ENCODE measurements at places on chromosomes 3 and 15.
A peak's percentile ranks its signal among the peaks of the same experiment; 100 is the strongest.

- DNase-seq = no peak
These were observed 23.2 kb upstream of the LCTL start for GRCh38 chr15:66588971-66589370.

DNA sequence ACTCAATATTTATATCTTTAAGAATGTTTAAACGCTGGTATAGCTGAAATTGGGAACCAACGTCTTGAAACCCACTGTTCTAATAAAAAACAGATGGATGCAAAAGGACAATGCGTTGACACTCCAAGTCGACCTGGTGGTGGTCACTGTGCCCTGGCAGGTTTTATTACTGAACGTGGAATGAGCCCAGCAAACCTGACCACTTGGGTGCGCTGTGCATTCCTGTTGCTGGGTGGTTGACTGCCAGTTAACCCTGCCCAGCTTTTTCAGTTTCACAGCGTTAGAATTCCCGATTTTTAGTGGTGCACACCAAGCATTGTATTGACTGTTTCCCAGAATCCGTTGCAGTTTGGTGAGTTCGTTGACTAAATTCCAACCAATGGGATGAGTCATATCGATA lies 384.4 kb downstream of the OCA2 start:
- no peak for DNase-seq

- DNase-seq = peak; percentile 67
These were observed 97.7 kb upstream of the ATP2B2 start for GRCh38 chr3:10602769-10603768.

DNA sequence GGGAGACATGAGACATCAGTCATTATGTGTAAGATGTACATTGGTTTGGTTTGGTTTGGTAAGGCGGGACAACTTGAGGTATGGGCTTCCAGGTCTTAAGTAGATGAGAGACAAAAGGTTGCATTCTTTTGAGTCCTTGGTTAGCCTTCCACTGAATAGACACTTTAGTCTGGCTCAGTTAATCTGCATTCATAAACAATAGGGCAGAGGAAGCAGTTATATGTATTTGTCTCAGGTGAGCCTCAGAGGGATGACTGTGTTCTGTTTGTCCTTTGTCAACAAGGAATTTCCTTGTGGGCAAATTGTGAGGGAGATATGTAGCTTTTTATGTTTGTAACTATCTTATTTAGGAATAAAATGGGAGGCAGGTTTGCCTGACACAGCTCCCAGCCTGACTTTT lies 50.4 kb downstream of the TCF12 start:
- DNase-seq = no peak

DNA sequence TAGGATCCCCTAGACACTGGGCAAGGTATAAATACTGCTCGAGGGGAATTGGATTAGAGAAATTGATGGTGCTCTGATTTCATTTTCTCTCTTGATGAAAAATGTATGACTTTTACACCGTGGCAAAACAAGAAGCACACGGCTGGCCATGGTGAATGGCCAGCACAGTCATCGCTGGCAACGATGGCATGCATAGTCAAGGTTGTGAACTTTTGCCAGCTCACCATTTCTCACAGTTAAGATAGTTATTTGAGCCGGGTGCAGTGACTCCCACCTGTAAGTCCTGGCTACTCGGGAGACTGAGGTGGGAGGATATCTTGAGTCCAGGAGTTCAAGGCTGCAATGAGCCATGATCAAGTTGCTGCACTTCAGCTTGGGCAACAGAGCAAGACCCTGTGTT lies 95.4 kb downstream of the HMG20A start:
- DNase-seq = no peak

DNA sequence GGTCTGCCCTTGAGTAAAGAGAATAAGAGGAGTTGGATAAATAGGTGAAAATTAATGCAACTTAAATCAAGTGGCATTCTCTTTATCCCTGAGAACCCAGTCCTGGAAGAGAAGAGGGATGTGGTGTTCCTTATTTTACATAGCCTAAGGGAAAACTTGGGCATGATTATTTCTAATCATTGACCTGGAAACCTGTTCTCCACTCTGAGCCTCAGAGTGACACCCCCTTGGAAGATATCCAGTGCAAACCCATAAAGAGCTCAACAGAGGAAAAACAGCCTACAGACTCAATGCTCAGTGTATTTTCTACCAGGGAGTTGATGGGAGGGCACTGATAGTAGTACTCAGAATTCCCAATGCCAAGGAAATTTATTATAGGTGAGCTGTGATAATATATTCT lies 22.0 kb downstream of the SLC15A2 start:
- no peak for DNase-seq

DNA sequence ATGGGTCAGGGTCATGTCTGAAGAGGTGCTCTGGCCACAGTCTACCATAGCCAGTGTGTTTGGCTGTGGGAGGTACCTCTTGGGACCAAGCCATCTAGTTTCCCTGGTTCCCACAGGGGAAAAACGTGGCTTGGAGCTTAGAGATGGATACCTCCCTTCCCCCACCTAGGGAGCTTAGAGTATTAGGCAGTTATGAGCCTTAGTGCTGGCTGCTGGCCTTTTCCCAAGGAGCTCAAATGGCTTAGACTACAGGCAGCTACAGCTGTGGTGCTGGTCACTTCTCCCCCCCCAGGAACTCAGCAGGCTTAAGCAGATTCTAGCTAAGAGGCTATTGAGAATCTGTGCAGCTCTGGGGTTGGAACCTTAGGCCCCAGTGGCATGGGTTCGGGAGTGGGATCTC lies 591.2 kb downstream of the NSUN3 start:
- DNase-seq = no peak

DNA sequence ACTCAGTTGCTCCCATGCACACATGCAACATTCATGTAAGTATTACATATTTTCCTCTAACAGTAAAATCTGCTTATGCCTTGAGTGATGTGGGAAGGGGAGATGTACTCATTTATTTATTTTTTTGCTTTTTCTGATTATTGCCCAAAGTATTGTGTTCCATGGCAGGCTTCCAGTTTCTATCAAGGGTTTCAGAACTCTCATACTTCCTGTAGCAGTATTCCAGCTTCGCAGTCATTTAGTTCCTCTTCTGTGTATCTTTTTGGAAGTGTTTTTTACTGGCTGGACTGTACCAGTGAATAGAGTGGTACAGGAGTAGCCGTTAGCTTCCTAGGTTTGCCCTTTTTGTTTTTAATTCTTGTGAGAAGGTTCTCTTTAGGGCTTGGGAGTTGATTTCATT lies 26.9 kb downstream of the RAB11A start:
- DNase-seq = no peak

GRCh38 chr3:37384117-37384516 lies 209.7 kb upstream of the LRRFIP2 start:
- no peak for DNase-seq

DNA sequence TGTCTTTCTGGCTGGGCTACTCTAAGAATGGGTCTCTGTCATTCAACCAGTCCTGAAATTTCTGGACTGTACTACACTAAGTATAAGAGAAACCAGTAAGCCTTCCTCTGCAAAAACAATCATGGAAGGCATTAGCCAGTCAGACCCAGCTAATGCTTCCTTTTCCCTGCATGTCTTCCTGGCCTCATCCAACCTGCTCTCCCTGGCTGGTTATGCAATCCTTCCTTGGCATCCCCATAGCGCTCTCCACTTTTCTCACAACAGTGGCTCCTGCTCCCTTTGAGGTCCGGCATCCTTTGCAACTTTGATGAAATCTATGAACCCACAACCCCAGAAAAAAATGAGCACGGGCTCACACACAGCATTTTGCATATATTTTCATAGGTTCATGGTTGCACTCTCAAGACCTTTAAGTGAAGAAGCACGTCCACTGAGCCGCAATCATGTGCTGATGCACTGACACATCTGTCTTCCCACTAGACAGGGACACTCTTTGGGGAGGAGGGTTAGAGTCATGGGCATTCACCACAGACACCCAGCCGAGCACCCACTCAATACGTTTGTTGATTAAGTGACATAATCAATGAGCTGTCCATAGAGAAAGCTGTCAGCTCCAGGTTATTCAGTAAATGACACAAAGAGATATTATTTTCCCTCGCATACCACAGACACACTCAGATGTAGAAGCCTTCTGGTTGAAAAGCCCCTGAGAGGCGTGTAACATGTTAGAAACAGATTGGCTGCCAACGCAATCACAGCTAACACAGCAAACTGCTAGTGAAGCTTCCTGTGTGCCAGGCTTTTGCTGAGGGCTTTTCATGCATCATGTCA lies 66.7 kb downstream of the PLD1 start:
- DNase-seq = no peak

GRCh38 chr15:100672959-100673358 lies 70.6 kb downstream of the ASB7 start:
- DNase-seq = no peak

- no peak for DNase-seq
These were observed 252.2 kb downstream of the SHQ1 start for GRCh38 chr3:72595927-72596610.

GRCh38 chr3:51815614-51816013 lies 36.6 kb upstream of the IQCF6 start:
- DNase-seq = no peak

DNA sequence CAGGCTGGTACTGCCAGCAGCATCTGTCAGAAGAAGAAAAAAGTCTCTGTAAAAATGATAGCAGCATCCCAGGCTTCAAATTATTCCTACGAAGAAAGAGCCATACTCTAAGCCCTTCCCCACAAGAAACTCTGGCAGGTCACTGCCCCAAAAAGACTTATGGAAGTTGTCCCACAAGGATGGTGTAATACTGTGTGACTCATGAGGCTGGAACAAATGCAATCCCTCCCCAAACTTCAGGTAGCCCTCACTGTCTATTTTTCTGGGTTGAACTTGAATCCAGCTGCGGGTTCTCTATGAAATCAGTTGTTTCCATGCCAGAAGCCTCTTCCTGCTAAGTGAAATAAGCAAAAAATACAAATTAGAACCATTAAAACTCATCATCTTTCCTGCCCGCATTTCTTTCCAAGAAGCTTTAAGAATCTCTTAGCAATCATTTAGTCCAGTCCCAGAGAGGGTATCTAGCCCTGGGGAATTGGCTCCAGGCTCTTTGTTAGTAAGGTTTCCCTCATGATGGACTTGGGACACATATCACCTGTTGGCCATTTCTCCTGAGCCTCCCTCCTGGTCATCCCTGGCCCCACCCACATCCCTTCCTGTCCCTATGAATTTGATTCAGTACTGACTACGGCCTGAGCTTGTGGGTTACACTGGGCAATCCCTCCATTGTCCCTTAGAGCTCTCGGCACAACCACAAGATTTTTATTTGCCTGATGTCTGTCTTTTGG lies 51.7 kb downstream of the FAM174B start:
- no peak for DNase-seq

DNA sequence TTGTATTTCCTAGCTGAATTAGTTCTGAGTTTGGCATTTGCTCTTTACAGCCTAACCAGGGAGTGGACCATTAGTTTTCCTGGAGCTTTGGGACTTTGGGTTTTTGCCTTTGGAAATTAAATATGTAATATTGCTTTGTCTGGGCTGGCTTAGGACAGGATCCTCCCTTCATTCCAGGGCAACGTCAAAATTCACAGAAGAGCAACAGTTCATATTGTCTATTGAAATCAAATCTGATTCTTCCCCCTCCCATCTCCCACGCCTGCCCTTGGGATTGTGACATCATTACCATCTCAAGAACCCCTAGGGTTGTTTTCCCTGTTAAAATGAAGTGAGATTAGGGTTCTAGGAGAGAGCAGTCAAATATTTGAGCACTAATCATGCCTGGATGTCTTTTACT lies 194.1 kb downstream of the ROBO2 start:
- no peak for DNase-seq

DNA sequence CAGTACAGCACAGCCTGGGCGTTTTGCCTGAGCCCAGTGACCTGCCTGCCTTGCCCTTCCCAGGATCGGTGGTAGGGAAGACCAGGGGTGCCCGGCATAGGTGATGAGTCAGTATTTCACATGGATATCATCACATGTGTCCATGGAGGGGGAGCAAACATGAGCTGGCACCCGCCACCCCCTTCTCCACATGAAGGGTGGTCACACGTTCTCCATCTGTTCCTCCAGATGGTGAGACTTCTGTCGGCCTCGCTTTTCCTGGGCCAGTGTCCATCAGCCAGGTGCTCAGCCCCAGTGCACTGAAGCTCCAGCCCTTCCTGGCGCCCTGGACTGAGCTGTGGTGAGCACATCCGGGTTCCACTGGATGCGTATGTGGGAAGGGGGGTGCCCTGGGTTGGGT lies 208.4 kb downstream of the UBE3A start:
- DNase-seq = no peak

DNA sequence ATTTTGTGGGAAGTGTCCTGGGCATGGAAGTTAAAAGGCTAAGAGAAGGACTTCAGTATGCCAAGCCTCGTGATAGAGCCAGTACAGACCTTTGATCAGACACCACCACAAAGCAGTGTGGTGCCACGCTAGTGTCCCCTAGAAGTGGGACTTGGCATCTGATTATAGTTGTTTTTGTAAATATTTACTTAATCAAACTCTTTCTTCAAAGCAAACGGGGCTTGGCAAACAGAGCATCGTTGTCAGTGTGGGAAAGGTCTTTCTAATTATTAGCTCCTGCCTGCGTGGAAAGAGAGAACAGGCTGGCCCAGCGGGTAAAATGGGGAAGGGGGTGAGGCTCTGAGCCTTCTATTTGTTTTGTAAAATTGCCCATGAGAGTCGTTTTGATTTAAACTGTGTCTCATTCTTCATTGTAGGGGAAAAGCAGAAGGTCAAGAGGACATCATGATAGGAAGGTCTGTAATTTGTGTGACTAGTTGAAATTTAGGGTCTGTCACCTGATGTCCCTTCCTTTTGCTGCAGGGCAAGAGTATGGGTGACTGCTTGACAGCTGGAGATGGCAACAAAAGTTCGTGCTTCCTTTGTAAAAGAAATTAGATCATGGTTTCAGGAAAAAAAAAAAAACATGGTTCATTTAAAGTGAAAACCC lies 105.0 kb downstream of the IQCH start:
- no peak for DNase-seq
